ENCODE measurements at places on chromosomes 4 and X. TPM values are rescaled to one million over a fixed set of nuclear protein-coding genes. Genes with fewer than 3 reads are reported as not detected.

CACNA1F gene
- 0.47 TPM for total RNA-seq

CCNQ gene
- total RNA-seq: 28.9 TPM

DNA sequence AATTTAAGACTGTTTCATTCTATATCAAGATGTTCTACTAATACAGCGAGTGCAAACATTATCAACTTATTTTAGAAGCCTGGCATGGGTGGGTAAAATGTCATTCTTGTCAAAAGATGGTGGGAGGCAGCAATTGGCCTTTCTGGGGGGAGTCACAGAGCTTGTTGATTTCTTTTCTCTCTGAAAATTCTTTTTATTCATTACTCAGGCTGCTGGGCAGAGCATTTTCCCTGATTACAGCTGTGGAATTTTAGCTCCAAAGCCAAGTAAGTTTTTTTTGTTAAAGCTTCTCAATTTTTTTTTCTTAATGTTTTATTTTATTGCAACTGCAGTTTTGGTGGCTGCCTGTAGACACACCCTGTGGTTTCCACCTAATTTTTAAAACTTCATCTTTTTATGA, 50.4 kb downstream of the GPC4 start:
- DNase-seq: no peak

DNA sequence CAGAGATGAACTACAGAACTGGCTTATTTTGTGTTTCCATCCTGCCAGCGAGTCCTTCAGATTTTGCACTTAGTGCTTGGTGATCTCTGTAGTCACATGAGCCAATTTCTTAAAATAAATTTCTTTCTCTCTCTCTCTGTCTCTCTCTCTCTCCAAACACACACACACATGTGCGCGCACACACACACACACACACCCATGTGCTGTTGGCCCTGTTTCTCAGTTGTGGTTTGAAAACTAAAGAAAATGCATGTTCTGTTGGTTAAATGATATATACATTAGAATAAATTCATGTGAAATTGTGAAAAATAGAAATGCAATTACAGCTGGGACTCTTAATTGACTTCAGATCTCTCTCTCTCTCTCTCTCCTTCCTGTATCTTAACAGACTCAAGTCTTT, 399.3 kb downstream of the FAT4 start:
- DNase-seq: no peak

GRCh38 chr4:77538144-77538543, 67.5 kb upstream of the CXCL13 start:
- DNase-seq: no peak
